NCI-H1417 treated with DMSO at 0.1 percent for 48 hours (cell line): ENCODE measurements at places on chromosomes 5 and 9.
A peak's percentile ranks its signal among the peaks of the same experiment; 100 is the strongest.

GRCh38 chr9:126198854-126199253 is 127.8 kb upstream of the MVB12B start:
- no peak for DNase-seq

- no peak for DNase-seq
Measured at GRCh38 chr5:124065508-124065907, 553.5 kb downstream of the CSNK1G3 start.

DNA sequence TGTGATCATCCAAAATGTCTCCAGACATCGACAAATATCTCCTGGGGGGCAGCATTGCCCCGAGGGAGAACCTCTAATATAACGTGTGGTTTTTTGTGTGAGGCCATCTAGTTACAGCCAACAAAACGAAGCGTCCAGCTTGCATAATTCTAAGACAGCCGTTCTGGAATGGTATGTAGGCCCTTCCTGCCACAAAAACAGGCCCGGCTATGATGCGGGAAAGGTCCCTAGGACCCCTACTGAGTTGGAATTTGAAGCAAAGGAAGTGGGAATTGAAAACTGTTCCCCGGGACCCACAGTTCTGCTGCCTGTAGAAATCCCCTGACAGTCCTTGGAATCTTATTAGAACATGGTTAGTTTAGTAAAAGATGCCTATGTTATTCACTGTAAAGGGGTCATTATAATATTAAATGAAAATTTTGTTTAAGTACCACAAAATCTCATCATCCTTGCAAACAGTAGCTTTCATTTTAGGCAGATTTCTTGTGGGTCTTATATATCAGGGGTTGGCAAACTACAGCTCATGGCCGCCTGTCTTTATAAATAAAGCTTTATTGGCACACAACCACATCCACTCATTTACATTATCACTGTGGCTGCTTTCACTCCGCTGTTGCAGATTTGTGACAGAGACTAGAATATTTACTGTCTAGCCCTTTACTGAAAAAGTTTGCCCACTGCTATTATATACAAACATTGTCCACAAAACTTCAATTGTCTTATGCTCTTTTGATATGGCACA is 70.7 kb downstream of the MSX2 start:
- no peak for DNase-seq

DNA sequence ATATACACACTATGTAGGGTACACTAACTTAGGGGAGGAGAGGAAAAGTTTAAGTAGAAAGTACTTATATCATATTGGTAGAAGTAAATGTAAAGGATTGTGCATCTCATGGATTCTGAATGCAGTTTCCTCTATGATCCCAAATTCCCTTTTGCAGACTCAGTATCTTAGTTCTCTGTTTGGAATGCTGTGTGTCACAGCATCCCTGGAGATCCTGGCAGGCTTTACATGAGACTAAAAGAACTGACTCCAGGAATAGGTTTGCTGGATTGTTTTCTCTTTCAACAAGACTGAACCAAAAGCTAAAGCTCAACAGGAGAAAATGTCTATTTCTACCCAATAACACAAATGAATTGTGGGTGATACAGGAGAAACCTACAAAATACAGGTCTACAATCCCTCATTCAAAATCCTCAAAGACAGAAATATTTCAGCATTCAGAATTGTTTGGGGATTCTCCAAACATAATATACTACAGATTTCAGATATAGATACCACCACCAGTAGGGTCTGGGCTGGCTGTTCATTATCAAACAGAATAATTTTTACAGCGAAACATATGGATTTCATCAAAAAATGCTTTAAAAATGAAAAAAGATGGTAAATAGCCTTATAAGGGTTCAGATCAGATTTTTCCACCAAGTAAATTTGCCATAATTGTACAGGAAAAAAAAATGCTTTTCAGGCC is 324.7 kb upstream of the GRAMD2B start:
- DNase-seq, result no peak

GRCh38 chr5:12795333-12795663 is 891.1 kb upstream of the CTNND2 start:
- DNase-seq, result no peak

GRCh38 chr9:72443855-72444254 is 77.6 kb upstream of the TMC1 start:
- DNase-seq, result no peak

GRCh38 chr5:135034236-135034962 is 371 bp upstream of the PITX1 start:
- no peak for DNase-seq

DNA sequence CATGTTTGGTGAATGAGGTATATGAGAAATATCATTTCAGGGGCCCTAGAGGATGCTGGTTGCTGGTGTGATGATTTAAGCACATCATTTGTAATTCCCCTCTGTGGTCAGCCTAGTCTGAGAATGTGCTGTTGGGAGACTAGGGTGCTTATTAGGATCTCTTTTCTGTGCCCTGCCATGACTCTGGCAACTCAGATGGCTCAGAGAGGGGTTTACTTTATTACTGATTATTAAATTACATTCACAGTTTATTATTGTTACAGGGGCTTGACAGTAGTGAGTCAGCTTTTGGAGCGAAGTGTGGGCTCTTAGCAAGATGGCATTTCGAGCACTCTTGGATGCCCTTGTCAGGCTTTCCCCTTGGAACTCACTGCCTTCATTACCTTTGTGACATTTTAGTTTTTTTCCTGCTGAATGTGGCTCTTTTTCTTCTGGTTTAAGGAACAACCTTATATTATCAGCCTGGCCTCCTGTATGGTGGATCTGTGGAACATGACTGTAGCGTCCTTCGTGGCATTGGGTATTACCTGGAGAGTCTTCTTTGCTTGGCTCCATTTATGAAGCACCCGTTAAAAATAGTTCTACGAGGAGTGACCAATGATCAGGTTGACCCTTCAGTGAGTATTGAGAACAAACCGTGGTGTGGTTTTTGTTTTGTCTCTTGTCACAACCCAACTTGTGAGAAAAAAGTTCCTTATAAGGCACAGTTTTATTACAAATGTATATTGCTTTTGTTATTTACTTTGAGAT is 33.8 kb downstream of the RCL1 start:
- no peak for DNase-seq

GRCh38 chr9:33794560-33794959 is 801 bp upstream of the PRSS3 start:
- DNase-seq, result no peak

- no peak for DNase-seq
Measured at GRCh38 chr5:130092991-130093390, 188.7 kb downstream of the CHSY3 start.

DNA sequence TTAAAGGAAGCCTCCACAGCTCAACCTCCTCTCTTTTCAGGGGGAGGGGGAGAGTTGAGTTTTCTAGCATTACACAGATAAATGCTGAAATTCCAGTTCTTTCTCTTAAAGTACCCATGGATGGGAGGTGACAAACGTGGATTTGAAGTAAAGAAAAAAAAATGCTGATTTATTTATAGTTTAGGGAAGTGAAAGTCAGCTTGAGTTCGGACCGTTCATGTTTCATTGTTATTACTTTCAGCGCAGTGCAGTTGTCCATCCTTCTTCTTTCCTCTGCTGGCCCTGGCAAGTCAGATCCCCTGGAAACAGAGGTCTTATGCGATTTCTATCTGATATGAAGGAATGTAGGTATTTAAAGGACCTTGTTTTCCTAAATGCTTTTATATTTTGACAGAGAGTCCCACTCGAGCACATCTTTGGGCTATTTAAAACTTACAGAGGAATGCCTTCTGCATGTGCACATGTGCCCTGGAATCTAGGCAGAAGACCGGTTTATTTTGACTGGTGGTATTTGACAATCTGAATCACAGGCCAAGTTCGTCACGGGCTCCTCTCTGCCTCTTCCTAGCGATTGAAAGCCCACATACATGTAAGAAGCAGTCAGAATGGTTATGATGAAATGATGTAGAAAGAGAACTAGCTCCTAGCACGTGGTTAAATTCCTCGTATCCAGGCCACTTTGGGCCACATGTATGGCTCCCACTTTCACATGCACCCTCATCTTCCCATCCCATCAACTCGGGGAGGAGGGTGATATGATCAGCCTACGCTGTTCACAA is 385.2 kb upstream of the KLF4 start:
- no peak for DNase-seq

DNA sequence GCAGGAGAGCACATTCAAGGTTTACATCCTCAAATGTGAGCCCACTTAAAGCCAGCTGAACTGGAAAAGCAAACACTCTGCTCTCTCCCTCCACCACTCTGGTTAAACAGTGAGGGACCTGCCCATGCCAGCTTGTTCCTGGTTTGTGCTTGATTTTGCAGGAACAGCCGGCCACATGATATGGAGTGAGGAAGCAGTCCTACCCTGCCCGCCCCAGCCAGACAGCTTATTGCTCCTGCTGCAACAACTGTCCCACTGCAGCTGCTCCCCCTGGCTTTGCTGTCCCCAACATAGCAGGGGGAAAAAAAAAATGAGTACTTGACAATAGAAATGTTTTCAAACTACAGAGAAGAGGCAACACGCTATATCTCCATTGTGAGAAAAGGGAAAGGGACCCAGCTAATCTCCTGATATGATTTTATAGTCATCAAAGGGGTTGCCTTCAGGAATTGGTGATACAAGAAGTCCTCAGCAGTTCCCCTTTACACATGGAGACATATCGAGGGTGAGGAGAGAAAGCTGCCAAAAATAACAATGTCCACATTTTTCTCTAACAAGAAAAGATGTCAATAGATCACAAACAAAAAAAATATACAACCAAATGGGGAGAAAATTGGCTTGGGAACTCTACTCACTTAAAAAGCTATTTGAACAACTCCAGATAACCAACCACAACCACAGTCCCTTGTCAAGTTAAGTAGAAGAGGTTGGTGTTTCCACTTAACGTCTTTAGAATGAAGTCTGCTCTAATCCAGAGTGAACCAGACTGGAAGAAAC is 4.6 kb downstream of the MYO10 start:
- DNase-seq, result peak; percentile 13

DNA sequence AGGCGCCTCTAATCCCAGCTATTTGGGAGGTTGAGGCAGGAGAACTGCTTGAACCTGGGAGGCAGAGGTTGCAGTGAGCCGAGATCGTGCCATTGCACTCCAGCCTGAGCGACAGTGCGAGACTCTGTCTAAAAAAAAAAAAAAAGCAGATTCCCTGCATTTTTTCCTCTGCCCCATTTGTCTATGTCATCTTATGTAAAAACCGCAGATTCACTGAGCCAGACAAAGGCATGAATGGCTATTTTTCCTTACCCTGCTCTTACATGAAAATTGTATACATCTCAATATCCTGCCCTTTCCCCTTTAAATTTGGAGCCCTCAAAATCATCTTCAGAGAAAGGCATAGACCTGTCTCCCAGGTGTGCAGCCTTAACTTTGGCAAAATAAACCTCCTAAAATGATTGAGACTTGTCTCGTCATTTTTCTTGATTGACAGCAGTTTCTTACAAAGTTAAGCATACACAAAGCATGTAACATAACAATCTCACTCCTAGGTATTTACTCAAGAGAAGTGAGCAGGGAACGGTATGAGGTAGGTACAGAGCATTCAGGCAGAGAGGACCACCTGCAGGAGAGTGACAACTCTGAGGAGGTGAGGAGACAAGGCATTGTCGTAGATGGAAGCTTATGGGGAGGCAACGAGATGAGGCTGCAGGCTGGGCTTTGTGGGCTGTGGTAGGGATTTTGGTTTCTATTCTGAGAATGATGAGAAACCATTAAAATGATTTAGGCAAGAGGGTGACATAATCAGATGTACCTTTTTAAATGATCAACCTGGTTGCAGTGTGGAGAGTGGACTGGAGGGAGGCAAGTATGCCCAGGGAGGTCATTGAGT is 65.7 kb upstream of the IL6ST start:
- DNase-seq, result no peak

DNA sequence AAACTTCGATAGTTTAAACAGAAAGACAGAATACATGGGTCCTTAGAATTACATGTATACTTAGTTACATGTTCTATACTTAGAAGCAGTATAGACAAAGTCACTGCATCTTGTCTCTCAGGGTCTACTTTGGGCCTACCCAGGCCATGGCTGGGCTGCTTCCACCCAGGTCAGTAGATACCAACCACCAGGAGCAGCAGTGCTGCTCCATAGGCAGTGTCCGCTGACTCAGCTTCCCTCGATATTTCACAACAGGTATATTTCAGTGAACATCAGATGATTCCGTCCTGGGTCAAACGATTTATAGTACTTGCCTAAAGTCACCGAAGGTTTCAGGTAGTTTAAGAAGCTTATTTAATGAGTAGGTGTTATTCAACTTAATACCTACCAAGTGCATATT is 18.0 kb downstream of the IARS1 start:
- DNase-seq, result no peak

GRCh38 chr5:166649676-166650075 is 1641.8 kb upstream of the WWC1 start:
- DNase-seq, result no peak

- no peak for DNase-seq
Measured at GRCh38 chr5:24998641-24999040, 353.9 kb upstream of the CDH10 start.

DNA sequence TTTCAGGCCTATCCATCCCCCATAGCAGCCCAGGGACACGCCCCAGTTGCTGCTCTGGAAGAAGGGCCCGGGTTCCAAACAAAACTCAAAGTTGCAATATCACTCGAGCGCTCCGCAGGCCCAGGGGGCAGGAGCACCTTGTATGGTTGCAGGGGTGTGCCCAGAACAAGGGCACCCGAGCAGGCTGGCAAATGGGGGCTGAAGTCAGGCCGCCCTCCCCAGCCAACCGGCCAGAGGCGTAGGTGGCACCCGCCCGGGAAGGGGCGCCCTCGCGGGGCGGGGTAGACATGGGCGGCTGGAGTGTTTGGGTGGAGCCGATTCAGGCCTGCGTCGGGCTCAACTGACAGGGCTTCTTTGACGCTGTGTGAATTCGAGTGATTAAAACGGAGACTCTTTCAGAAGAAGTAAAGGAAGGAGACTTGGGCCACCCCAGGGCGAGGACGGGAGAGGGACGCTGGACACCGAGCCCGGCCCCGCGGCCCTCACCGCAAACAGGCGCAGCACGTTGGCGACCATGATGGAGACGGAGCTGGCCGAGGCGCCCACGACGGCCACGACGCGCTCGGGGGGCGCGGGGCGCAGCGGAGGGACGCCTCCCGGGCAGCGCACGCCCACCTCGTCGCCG is 1.1 kb downstream of the GRM6 start:
- DNase-seq, result no peak

GRCh38 chr5:121108725-121109124 is 644.6 kb downstream of the PRR16 start:
- no peak for DNase-seq

DNA sequence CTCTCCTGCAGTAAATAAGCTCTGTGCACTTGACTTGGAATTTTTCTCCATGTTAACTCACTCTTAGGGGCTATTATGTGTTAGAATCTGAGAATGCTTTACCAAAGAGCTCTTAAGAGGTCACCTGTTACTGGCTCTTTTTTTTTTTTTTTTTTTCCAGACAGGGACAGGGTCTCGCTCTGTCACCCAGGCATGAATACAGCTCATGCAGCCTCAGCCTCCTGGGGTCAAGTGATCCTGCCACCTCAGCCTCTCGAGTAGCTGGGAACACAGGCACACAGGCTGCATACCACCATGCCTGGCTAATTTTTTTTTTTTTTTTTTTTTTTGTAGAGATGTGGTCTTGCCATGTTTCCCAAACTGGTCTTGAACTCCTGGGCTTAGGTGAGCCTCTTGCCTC is 22.1 kb downstream of the HMGXB3 start:
- DNase-seq, result no peak
